ENCODE measurements at places on chromosomes 1 and 21.

- peak; percentile 59 for DNase-seq
Observed at GRCh38 chr1:176880955-176881595, 283.4 kb downstream of the ASTN1 start.

- DNase-seq, result no peak
Observed at GRCh38 chr21:31667132-31667531, 7.6 kb downstream of the SOD1 start.

DNA sequence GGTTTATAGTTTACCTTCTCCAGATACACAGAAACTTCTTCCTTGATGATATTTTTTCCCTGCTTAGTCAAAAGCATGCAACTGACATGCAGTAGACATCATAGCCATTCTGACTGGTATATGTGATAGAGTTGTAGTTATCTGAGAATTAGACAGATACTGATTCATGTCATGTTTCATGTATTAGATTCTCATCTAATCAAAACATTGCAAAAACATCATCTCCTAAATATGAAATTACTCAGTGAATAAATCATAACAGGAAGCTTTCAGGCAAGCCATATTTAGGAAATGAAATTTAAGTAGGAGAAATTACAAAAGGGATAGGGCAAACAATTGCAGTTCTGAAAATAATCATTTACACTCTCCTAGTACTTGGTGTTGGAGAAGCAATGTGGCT, 38.4 kb upstream of the ASB17 start:
- DNase-seq, result no peak

GRCh38 chr1:181910905-181911304, 150.6 kb downstream of the ZNF648 start:
- no peak for DNase-seq

- DNase-seq, result no peak
Observed at GRCh38 chr1:79295967-79296366, 289.4 kb upstream of the ADGRL4 start.

GRCh38 chr1:89810880-89811279, 10.0 kb upstream of the LRRC8D start:
- DNase-seq, result no peak

DNA sequence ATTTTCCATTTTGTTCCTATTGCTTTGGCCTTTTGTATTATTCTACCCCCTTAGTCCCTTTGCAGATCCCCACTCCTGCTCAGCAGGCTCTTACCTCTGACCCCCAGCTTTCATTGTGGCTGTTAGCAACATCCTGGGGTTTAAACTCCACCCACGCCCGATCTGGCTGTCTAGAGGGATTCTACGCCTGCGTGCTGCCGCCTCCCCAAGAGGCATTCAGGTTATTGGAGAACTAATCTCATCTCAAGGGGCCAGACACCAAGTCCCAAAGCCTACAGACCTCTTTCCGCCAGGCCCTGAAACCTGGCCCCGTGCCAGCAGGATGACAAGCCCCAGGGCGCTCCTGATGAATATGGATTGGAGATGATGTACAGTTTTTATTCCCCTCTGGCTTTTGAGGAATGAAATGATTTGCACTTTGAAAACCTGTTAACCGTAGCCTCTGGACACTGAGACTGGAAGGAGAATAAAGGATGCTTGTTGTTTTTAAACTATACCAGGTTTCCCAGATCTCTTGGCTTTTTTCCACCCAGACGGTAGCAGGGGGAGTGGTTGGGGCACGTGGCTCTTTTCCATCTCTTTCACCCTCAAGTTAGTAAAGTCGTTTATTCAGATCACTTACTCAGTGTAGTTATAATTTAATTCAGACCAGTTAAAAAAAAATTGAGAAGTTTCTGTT, 14.5 kb upstream of the IKBKE start:
- DNase-seq, result peak; percentile 65

DNA sequence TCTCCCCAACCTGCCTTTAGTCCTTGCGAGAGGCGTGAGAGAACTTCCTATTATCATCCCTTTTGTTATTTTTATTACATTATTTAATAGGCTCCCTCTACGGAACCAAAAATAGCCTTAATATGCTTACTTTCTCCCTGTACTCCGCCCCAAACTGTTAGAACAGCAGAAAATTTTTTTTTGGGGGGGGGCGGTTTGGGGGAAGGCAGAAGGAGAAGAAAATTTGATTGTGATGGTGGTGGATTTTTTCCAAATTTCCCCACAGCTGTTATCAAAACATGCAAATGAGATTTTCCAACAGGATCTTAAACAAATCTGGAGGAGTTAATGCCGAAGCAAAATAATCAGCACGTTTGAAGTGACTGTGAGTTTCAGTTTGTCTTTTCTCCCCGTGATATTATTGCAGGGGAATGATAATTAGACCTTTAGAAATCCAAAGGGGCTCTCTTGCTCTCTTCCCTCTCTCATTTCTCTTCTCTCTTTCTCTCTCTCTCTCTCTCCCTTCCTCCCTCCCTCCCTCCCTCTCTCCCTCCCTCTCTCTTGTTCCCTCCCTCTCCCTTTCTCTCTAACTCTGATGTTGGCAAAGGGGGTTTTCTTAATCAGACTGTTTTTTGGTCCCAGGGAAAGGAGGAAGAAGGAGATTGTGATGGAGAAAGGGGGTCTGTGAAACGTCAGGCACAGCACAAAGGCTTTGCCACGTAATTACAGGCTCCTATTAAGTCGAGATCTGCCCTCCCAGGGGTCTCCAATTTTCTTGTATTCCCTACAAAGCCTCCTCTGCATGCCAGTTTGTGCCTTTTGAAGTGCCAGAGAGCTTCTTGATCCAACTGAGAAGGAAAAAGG, 1.1 kb upstream of the PRRX1 start:
- peak; percentile 64 for DNase-seq

DNA sequence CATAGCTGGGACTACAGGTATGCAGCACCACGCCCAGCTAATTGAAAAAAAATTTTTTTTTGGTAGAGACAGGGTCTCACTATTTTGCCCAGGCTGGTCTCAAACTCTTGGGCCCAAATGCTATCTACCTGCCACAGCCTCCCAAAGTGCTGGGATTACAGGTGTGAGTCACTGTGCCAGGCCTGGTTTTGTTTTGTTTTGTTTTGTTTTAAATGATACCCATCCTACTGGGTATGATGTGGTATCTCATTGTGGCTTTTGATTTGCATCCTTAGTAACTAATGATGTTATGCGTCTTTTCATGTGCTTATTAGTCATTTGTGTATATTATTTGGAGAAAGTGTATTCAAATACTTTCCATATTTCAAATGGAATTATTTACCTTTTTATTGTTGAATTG, 142.3 kb downstream of the VPS13D start:
- no peak for DNase-seq

DNA sequence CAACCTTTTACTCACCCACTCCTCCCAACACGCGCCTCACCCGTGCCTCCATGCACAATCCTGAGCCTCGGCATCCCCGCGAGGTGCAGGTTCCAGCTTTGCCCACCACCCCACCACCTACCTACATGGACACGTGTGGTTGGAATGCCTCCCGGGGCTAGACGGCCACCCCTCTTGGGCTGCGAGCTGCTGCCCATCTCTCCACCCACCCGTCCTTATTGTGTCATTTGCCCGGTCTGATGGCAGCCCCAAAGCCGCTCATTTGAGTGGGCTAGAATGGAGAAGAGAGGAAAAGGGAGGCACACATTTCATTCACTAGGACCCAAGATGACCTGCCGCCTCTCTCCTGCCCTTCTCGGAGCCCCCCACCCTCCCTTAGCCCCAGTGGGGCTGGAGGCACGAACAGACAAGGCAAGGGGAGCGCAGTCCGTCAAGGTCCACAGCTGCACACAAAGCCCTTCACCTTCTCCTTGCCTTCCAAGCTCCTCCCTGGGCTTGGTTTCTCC, 785 bp downstream of the ZNF697 start:
- peak; percentile 12 for DNase-seq

DNA sequence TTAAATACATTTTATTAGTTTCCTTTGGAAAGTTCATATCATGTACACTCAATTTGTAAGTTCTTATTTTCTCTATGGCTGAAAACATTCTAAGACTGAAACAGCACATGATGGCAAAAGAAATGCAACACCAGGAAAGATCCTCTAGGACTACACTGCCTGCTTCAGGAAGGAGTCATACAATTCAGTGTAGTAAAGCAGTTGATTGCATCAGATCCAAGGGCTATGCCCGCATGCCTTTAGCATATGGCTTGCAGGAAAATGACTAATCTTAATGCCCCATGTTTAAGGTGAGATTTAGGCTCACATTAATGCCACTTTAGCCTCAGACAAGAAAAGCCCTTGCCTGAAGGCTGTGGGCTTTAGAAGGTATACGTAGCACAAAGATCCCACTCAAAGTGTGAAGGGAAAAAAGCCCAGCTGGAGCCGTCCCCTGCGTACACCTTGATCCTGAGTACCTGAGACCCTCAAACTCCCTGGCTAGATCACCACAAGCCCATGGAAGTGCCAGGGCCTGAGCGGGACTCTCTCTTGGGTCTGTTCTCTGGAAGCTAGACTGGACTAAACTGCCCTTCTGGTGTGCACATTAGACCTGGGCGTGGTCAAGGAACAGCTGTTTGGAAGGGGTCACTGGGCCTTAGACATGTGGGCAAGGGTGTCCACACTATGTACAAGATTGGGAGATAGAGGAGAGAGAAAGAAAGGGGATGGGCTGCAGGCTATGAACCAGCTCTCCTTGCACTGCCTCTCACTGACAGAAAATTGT, 52.9 kb downstream of the ESRRG start:
- DNase-seq, result no peak

DNA sequence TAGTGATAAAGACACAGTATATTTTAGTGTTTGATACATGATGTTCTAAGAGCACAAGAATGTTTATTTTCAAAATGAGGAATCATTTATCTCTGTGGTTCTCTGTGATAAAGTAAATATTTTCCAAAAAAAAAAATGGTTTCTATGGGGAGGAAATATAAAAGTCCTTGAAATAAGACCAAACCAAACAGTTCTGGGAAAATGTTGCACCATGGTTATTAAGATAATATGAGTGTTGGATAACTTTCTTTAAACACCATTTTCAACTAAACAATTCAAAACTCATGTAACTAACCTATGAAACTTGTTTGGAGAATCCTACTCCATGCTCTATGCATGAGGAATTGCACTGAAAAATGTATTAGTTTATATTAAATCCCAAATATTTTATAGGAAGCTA, 184.6 kb downstream of the KCNT2 start:
- no peak for DNase-seq

GRCh38 chr1:93600663-93601062, 81.0 kb downstream of the BCAR3 start:
- DNase-seq, result no peak

DNA sequence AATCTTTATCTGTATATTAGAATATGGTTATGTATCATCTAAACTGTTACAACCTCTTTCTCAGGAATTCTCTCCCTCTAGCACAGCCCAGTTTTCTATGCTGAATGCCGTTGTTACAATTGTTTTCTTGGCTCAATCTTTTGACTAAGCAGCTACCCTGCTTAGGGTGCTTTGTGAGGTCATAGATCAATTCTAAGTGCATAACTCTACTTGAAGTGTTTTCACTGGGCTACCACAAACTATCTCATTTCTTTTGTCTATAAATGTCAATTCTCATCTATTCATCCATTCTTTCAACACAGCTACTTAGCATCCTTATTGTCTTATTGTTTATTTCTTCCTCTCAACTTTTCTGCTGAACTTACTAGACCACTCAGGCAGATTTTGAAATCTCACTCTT, 77.1 kb downstream of the CEP350 start:
- no peak for DNase-seq

- DNase-seq, result peak; percentile 96
Observed at GRCh38 chr1:41101950-41102607, 80.6 kb upstream of the SLFNL1 start.

DNA sequence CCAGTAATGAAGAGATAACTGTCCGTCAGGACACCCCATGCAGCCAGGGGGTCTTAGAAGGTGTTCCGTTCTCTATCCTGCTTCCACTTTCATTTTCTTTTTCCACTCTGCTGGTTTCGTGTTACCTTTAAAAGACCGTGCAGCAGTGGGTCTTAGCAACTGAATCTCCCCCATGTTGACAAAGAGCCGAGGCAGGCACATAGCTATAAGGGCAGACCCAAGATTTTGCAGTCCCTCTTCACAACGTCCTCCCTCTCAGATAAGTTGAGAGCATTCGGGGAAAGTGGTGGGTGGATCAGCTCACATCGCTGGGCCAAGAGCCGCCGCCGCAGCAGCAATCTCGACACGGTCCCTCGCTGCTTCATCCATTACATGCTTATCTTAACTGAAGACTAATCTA, 355.5 kb downstream of the LMO4 start:
- DNase-seq, result no peak

- DNase-seq, result peak; percentile 62
Observed at GRCh38 chr1:206415942-206416341, 54.3 kb upstream of the IKBKE start.

- no peak for DNase-seq
Observed at GRCh38 chr1:169127305-169127704, 20.8 kb downstream of the ATP1B1 start.

DNA sequence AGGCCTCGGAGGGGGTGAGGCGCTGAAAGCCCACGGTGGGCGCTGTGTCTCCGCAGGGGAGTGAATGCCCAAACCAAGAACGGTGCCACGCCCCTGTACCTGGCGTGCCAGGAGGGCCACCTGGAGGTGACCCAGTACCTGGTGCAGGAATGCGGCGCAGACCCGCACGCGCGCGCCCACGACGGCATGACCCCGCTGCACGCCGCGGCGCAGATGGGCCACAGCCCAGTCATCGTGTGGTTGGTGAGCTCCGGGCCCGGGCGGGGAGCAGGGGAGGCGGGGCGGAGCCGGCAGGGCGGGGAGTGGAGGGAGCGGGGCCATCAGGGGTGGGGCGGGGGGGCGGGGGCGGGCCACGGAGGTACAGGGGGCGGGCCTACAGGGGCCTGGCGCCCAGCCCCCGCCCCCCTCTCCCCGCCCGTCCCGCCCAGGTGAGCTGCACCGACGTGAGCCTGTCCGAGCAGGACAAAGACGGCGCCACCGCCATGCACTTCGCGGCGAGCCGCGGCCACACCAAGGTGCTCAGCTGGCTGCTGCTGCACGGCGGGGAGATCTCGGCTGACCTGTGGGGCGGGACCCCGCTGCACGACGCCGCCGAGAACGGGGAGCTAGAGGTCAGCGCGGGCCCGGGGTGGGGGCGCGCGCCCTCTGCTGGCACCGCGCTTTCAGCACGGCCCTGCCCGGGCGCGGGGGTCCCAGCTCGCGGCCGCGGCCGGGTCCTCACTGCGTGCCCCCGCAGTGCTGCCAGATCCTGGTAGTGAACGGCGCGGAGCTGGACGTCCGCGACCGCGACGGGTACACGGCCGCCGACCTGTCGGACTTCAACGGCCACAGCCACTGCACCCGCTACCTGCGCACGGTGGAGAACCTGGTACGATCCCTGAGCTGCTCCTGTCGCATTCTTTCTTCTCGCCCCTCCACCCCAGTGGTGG, 15.9 kb downstream of the ESPN start:
- no peak for DNase-seq

- no peak for DNase-seq
Observed at GRCh38 chr1:10773376-10773775, 23.1 kb downstream of the CASZ1 start.

- DNase-seq, result no peak
Observed at GRCh38 chr1:2400950-2401649, 9.5 kb downstream of the RER1 start.

- DNase-seq, result no peak
Observed at GRCh38 chr1:63662841-63663240, 69.6 kb downstream of the PGM1 start.

Measured in NCI-H446 (cell line).